Colonic mucosa (tissue), 4 donors: ENCODE measurements at places on chromosomes 3 and 15.

- no peak for DNase-seq
These were observed 384.3 kb downstream of the PTPRG start for GRCh38 chr3:61945657-61946056.

- DNase-seq: no peak
These were observed 3.8 kb upstream of the TMEM44 start for GRCh38 chr3:194637066-194637465.

DNA sequence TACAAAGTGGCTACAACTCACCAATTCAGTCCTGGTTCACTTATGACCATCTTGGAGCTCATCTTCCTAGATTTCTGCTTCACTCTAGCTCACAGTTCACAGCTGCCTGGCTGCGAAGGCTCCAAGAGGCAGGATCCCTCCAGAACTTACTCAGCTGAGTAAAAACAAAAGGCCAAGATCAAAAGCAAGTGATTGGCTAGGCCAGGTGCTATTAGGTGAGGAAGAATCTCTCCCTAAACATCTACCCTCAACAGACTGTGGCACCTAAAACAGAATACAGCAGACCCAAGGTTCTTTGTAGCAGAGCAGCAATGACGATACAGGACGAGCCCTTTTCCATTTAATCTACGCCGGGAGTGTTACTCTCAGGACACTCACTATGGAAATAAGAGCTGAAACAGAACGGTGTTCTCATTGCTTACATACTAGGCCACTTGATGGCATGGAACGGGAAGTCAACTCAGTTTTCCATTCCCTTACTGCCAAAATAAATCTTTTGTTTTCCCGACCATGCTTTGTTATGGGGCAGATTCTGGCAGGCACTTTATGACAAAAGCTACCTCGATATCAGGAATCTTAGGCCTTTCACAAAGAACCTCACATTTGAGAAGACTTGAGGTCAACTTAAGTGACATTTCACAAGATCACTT is 901 bp downstream of the ICE2 start:
- peak; percentile 20 for DNase-seq

DNA sequence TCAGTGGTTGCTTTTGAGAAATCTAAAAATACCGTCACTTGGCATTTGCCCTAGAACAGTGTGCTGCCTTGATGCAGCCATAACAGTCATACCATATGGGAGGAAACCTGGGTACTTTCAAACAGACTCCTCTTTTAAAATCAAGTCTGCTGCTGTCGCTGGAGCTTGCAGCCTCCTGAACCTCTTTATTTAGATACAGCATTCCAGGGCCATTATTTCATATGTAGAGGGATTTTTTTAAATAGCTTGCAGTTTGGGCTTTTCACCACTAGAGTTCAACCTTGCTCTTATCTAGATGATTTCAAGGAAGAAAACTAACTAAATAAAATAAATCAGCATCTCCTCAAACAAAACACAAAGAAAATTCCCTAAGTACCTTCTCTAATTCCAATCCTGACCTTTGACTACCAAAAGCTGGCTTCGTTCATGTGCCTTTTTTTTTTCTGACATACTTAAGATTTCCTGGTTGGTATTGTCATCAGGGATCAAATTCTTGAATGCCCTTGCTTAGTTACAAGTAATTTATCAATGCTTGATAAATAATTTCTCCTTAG is 111.6 kb downstream of the KBTBD8 start:
- DNase-seq: no peak

DNA sequence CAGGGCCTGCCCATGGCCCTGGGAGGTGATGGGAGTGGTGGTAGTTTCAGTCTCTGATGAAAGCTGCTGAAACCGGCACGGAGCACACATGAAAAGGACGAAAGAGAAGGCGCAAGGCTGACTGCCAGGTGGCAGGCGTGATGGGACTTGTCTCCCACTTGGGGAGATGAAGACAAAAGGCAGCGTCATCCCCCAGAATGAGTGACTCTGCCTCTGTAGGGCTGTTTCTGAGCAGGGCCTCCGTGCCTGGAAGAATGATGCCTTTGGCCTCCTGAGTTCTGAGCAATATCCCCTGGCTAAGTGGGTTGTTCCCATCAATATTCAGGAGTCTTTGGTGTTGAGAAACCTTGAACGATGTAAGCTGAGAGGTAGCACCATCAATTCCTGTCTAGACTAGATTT is 237.8 kb downstream of the OPA1 start:
- no peak for DNase-seq
